Activated T-helper 2 cell treated with anti-CD3 and anti-CD28 coated beads, Interferon-gamma antibody, Interleukin-2, Interleukin-4, amounts not matched to agents 10 μg/mL and 5 μg/mL and 100 μg/mL, durations not matched to agents 14 hours and 24 hours and 36 hours (primary cell): ENCODE measurements at places on chromosomes 12 and 14.

- no peaks in the 10 kb centered on the region for H3K27me3 ChIP-seq
- no peak for DNase-seq
- peaks cover 9% of the 10 kb centered on the region for H3K4me1 ChIP-seq
These were observed 102.3 kb downstream of the TRMT5 start for GRCh38 chr14:60878536-60878935.

GRCh38 chr14:104277416-104278213 is 139.2 kb downstream of the KIF26A start:
- H3K36me3 ChIP-seq = no peaks in the 10 kb centered on the region
- peaks cover 3% of the 10 kb centered on the region for H3K27me3 ChIP-seq
- DNase-seq = no peak
- H3K4me1 ChIP-seq = no peaks in the 10 kb centered on the region

- H3K4me3 ChIP-seq = no peak overlapping the region
- no peaks in the 10 kb centered on the region for H3K4me1 ChIP-seq
- DNase-seq = no peak
- no peaks in the 10 kb centered on the region for H3K36me3 ChIP-seq
- no peaks in the 10 kb centered on the region for H3K27me3 ChIP-seq
These were observed 159.9 kb downstream of the PDE3A start for GRCh38 chr12:20528208-20528607.

- DNase-seq = no peak
- H3K27me3 ChIP-seq = peaks cover 4% of the 10 kb centered on the region
- H3K4me1 ChIP-seq = no peaks in the 10 kb centered on the region
- H3K4me3 ChIP-seq = no peak overlapping the region
These were observed 66.6 kb upstream of the SCN8A start for GRCh38 chr12:51524386-51524901.

- DNase-seq = no peak
- no peak overlapping the region for H3K4me3 ChIP-seq
- H3K4me1 ChIP-seq = no peaks in the 10 kb centered on the region
- no peaks in the 10 kb centered on the region for H3K36me3 ChIP-seq
- peaks cover 4% of the 10 kb centered on the region for H3K27me3 ChIP-seq
- H3K27ac ChIP-seq = no peak overlapping the region
These were observed 206.0 kb downstream of the ADGRD1 start for GRCh38 chr12:131159660-131160059.

DNA sequence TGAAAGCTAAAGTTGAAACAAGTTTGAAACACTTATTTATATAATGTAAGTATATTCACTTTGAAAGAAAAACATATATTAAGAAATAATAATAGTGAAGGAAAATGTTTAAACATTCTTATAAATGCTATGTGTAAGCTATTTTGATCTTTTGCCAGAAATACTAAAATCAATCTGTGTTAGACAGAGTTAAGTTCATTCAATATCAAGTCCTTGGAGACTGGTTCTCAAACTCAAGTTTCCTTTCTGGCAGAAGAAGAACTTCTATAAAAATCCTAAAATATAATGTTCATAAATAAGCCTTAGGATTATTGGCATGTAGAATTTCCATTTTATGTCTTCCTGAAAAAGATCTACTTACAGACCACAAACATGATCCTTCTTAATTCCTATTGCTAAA is 45.3 kb downstream of the TAOK3 start:
- H3K4me1 ChIP-seq = peaks cover 19% of the 10 kb centered on the region
- no peak overlapping the region for H3K27ac ChIP-seq
- no peak overlapping the region for H3K4me3 ChIP-seq
- no peak for DNase-seq
- H3K27me3 ChIP-seq = no peaks in the 10 kb centered on the region

- no peaks in the 10 kb centered on the region for H3K36me3 ChIP-seq
- H3K27ac ChIP-seq = no peak overlapping the region
- no peaks in the 10 kb centered on the region for H3K27me3 ChIP-seq
- no peak for DNase-seq
These were observed 427.2 kb downstream of the TRHDE start for GRCh38 chr12:72699362-72699761.

DNA sequence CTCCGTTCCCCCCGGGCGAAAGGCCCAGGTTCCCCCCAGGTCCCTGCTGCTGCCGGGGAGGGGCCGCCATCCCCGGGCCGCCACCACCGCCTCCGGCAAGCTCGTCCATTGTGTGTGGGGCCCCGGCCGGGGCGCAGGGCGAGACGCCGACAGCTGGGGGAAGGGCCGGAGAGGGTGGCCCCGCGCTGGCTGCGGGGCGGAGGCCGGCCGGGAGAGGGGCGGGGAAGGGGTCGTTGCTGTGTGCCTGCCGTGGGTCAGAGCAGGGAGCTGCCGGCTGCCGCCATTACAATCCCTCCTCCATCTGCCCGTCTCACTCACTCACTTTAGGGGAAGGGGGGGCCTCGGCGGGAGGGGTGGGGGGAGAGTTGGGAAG is at the start of gene STRN3:
TSS of gene STRN3 (minus strand) at position 303 of the 373 bp plus-strand sequence. CDS start at position 109, 194 bp downstream.
- H3K4me1 ChIP-seq = peaks cover 49% of the 10 kb centered on the region
- no peak for DNase-seq
- H3K27ac ChIP-seq = peak within 1 kb of the TSS; percentile 92
- H3K36me3 ChIP-seq = peaks cover 20% of the 10 kb centered on the region

DNA sequence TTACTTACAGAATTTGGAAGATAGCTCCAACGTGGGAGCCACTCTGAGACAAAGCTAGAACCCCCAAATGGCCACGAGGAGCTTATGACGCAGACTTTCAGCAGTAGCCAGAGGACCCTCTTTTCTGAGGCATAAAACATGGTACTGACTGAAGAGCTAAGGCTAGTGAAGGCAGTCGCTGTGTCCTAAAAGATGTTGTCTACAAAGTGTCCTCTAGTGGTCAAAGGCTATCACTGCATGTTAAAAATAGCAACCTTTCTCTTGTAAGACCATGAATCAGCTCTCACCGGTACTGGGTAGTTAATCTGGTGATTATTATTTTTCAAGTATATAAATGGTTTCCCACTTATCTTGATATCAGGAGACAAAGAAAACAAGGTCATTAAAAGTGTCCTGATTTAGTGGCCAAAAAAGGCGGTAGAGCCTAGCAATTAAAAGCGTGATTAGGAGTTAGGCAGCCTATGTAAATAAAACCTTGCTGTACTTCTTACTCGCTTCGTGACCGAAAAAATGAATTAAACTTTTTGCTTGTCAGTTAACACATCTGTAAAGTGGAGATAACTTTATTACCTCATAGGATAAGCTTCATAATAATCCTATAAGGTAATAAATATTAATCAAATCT is 47.0 kb upstream of the LGR5 start:
- H3K27ac ChIP-seq = no peak overlapping the region
- H3K4me3 ChIP-seq = no peak overlapping the region
- no peak for DNase-seq
- H3K36me3 ChIP-seq = no peaks in the 10 kb centered on the region
- H3K27me3 ChIP-seq = no peaks in the 10 kb centered on the region

DNA sequence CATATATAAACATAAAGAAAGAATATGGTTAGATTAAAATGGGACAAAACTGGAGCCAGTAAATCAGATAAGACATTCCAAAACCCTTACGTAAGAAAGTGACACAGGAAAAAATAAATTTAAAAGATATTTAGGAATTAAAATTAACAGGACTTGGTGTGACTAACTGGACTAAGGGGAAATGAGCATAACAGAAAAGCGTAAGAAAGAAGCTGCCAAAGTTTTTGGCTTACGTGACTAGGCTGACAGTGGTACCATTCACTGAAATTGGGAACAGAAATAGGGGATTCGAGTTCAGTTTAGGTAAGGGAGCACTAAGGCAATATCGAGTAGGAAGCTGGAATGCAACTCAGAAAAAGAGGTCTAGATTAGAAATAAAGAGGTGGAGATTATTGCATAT is 7.8 kb downstream of the CDK17 start:
- peaks cover 40% of the 10 kb centered on the region for H3K4me1 ChIP-seq
- H3K4me3 ChIP-seq = no peak overlapping the region
- H3K36me3 ChIP-seq = peaks cover 21% of the 10 kb centered on the region
- no peak for DNase-seq
- no peaks in the 10 kb centered on the region for H3K27me3 ChIP-seq

- no peaks in the 10 kb centered on the region for H3K36me3 ChIP-seq
- DNase-seq = no peak
- no peak overlapping the region for H3K27ac ChIP-seq
- no peaks in the 10 kb centered on the region for H3K4me1 ChIP-seq
These were observed 132.8 kb downstream of the DIO2 start for GRCh38 chr14:80078501-80078900.

GRCh38 chr12:68048648-68049297 is 59.5 kb downstream of the IFNG-AS1 start:
- no peak overlapping the region for H3K27ac ChIP-seq
- no peak overlapping the region for H3K4me3 ChIP-seq
- H3K4me1 ChIP-seq = no peaks in the 10 kb centered on the region
- H3K27me3 ChIP-seq = no peaks in the 10 kb centered on the region
- H3K36me3 ChIP-seq = no peaks in the 10 kb centered on the region
- no peak for DNase-seq

- no peak overlapping the region for H3K4me3 ChIP-seq
- no peaks in the 10 kb centered on the region for H3K4me1 ChIP-seq
- DNase-seq = no peak
- H3K27me3 ChIP-seq = no peaks in the 10 kb centered on the region
- H3K27ac ChIP-seq = no peak overlapping the region
These were observed 852.4 kb upstream of the MDGA2 start for GRCh38 chr14:48527832-48528231.
